ENCODE measurements at places on chromosomes 11 and 22. TPM values are rescaled to one million over a fixed set of nuclear protein-coding genes. Genes with fewer than 3 reads are reported as not detected.

DNA sequence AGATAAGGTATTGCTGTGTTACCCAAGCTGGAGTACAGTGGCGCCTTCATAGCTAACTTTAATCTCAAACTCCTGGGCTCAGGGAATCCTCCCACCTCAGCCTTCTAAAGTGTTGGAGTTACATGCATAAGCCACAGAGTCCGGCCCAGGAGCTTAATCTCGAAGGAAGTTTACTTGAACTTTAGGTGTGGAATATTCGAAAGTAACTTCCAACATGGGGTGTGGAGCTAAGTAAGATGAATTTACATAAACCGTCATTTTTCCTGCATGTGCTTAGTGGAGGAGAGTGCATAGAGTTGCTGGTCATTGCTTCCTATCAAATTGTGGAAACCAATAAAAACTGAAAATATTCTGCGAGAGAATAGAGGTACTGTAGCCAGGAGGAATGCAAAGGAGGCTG is 1.5 kb downstream of the ATG13 start:
- peaks cover 16% of the 10 kb centered on the region for H3K36me3 ChIP-seq
- no peak overlapping the region for H3K4me3 ChIP-seq
- no peak overlapping the region for H3K27ac ChIP-seq
- H3K4me1 ChIP-seq: peaks cover 6% of the 10 kb centered on the region
- H3K27me3 ChIP-seq: no peaks in the 10 kb centered on the region
- no peak for DNase-seq

The ABTB2 gene
- polyA plus RNA-seq: 4.9 TPM

The CLCF1 gene
- polyA plus RNA-seq: 27.0 TPM

DNA sequence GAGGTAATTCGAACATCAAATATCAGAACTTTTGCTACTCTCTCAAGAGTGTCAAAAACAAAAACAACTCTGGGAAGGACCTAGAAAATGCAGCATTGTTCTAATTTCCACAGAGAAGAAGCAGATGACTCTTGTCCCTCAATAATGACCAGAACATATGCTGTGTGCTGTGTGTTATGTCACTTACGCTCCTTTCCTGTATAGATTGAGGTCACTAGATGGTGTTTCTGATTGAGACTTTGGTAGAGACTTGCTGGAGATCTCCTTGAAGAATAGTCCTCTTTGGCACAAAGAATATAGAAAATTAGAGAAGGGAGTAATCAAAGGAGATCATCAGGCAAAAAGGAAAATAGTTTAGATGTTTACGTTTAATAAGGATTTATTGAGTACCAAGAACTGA is 2.3 kb upstream of the SIK3 start:
- H3K36me3 ChIP-seq: no peaks in the 10 kb centered on the region
- H3K27ac ChIP-seq: no peak overlapping the region
- H3K4me1 ChIP-seq: peaks cover 23% of the 10 kb centered on the region

The ACCS gene
- 28.5 TPM for polyA plus RNA-seq

DNA sequence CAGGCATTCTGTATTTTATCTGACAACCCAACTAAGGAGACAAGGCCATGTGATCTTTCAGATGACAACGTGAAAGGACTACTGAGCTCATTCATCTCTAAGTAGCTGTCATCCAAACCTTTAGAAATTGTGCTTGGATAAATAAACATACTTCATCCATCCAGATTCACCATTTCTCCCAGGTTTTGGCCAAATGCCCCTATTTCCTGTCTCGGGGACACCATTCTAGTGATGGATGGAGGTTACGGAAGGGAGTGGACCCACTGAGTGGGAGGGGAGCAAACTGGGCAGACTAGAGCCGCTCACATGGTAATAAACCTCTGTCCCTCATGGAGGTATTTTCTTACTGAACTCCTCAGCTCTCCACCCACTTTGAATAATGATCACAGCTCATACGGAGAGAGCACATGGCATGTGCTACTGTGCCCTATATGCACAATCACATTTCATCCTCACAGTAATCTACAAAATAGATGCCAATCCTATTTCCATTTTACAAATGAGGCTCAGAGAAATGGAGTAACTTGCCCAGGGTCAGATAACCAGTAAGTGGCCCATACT is 114.4 kb downstream of the SLC1A2 start:
- no peaks in the 10 kb centered on the region for H3K4me1 ChIP-seq
- DNase-seq: no peak
- no peak overlapping the region for H3K27ac ChIP-seq

GRCh38 chr11:353179-353873 is 16.0 kb upstream of the B4GALNT4 start:
- H3K4me3 ChIP-seq: no peak overlapping the region
- no peak for DNase-seq
- no peaks in the 10 kb centered on the region for H3K36me3 ChIP-seq
- no peaks in the 10 kb centered on the region for H3K27me3 ChIP-seq
- peaks cover 7% of the 10 kb centered on the region for H3K4me1 ChIP-seq

The SLC22A6 gene
- polyA plus RNA-seq: not detected

DNA sequence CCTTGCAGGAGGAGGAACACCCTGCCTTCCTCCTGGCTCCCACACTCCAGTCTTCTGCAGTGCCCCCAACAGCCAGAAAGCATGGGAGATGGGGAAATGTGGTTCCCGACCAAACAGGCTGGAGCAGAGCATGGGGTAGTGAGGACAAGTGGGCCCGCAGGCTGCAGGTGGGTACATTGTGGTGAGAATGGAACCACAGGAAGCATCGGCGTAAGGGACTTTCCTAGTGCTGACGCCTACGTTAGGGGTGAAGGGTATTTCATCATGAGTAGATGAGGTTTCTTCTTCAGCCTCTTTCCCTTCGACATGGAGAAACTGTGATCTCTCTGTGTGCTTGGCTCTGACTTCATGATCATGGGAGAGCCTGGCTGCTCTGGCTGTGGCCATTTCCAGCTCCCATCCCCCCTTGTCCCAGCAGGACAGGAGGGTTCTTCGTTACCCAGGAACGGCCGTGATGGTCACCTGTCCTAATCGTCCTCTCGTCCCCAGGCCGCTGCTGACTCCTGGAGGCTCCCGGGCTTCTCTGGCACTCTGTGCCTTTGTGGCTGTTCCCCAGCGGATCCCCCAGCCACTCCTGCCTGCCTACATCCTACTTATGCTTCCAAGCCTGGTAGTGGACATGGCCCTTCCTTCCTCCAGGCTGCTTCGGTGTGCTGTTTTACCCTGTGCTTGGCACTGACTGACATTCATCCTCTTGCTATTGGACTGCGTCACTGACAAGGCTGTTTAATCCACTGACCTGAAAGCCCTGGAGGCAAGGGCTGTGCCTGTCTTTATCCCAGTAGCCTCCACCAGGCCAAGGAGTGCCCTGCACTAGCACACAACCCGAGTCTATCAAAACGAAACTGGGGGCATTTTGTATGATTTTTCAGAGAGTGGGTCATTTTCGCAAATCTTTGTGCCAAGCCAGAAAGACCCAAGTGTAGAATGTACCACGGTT is 65.2 kb upstream of the CECR2 start:
- no peaks in the 10 kb centered on the region for H3K4me1 ChIP-seq
- no peak for DNase-seq
- H3K27me3 ChIP-seq: peaks cover 15% of the 10 kb centered on the region
- H3K4me3 ChIP-seq: no peak overlapping the region

GRCh38 chr11:49213026-49213560 is 4.7 kb upstream of the FOLH1 start:
- H3K4me1 ChIP-seq: no peaks in the 10 kb centered on the region
- peaks cover 8% of the 10 kb centered on the region for H3K27me3 ChIP-seq
- H3K27ac ChIP-seq: no peak overlapping the region
- no peak for DNase-seq
- no peak overlapping the region for H3K4me3 ChIP-seq
- H3K36me3 ChIP-seq: no peaks in the 10 kb centered on the region

DNA sequence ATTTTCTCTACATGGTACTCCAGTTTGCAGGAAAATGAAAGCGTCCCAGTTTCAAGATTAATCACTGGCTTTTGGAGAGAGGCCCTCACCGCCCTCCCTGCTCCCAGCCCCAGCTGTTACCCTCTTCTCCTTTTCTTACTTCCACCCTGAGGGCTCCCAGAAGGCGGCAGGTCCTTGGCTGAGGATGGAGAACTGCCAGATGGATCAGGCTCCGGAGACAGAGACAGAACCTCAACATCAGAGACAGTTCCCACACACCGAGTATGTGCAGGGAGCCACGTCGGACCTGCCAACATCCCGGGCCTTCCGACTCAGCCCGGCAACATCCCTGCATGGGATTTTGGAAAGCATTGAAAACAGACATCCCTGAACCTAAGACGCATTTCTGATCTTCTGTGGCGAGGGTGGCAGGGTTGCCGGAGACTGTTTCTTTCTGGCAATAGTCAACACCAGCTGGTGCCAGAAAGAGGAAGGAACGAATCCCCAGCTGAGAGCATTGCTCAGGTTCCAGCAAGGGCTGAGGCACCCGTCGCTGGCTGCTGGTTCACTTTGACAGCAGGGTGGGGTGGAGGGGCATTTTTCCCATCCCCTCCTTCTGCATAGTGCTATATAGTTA is 467.1 kb downstream of the MIAT start:
- no peak for DNase-seq
- no peaks in the 10 kb centered on the region for H3K36me3 ChIP-seq
- H3K27ac ChIP-seq: no peak overlapping the region
- H3K4me1 ChIP-seq: no peaks in the 10 kb centered on the region

GRCh38 chr11:44880953-44881352 is 69.7 kb downstream of the TP53I11 start:
- no peaks in the 10 kb centered on the region for H3K27me3 ChIP-seq
- no peaks in the 10 kb centered on the region for H3K36me3 ChIP-seq
- H3K4me3 ChIP-seq: no peak overlapping the region
- DNase-seq: no peak
- no peaks in the 10 kb centered on the region for H3K4me1 ChIP-seq
- no peak overlapping the region for H3K27ac ChIP-seq

GRCh38 chr22:20868025-20868962 is 9.5 kb downstream of the SNAP29 start:
- DNase-seq: no peak
- H3K27me3 ChIP-seq: no peaks in the 10 kb centered on the region
- H3K27ac ChIP-seq: no peak overlapping the region
- peaks cover 20% of the 10 kb centered on the region for H3K36me3 ChIP-seq
- H3K4me1 ChIP-seq: peaks cover 37% of the 10 kb centered on the region
- H3K4me3 ChIP-seq: no peak overlapping the region

- H3K4me3 ChIP-seq: no peak within 1 kb of the TSS
- peaks cover 5% of the 10 kb centered on the region for H3K27me3 ChIP-seq
- no peak within 1 kb of the TSS for H3K27ac ChIP-seq
- H3K4me1 ChIP-seq: no peaks in the 10 kb centered on the region
- H3K36me3 ChIP-seq: no peaks in the 10 kb centered on the region
These were observed at the start of gene MRGPRX3 for GRCh38 chr11:18132341-18132740. TSS of gene MRGPRX3 (plus strand) at chr11:18132571. CDS start at chr11:18137203, 4,632 bp downstream.

- peak within 1 kb of the TSS; percentile 81 for H3K4me3 ChIP-seq
- peaks cover 44% of the 10 kb centered on the region for H3K36me3 ChIP-seq
- H3K27me3 ChIP-seq: no peaks in the 10 kb centered on the region
- peak; percentile 96 for DNase-seq
These were observed at the start of gene SIPA1 for GRCh38 chr11:65637794-65638419. TSS of gene SIPA1 (plus strand) at chr11:65638101. CDS start at chr11:65640922, 2,821 bp downstream.

The GGTLC3 gene
- polyA plus RNA-seq: not detected

DNA sequence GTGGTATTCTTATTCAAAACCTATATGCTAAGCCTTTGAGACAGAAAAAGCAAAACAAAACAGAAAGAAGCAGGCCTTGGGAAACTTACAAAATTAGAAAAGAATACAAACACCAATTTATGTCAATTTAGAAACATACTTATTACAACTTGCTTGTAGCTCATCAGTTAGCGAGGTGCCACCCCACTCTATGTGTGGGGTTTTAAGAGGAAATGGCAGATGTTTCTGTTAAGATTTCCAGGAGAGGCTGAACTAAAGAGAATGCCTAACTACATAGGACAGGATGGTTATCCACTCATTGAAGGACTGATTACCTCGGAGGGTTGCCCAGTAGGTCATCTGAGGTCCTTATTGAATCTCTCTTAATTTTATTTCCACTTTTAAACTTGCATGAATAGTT is 302.0 kb downstream of the ETS1 start:
- H3K27ac ChIP-seq: peak overlapping the region; percentile 9
- no peaks in the 10 kb centered on the region for H3K27me3 ChIP-seq
- peaks cover 2% of the 10 kb centered on the region for H3K4me1 ChIP-seq
- no peak for DNase-seq
- no peaks in the 10 kb centered on the region for H3K36me3 ChIP-seq

- no peaks in the 10 kb centered on the region for H3K36me3 ChIP-seq
- H3K27me3 ChIP-seq: peaks cover 12% of the 10 kb centered on the region
- no peak for DNase-seq
- H3K4me3 ChIP-seq: no peak overlapping the region
- no peak overlapping the region for H3K27ac ChIP-seq
These were observed 11.8 kb upstream of the DSCAML1 start for GRCh38 chr11:117808784-117809183.

GRCh38 chr11:64359712-64360445 is 917 bp downstream of the RPS6KA4 start:
- peak overlapping the region; percentile 82 for H3K27ac ChIP-seq
- no peaks in the 10 kb centered on the region for H3K27me3 ChIP-seq
- H3K36me3 ChIP-seq: peaks cover 37% of the 10 kb centered on the region
- H3K4me1 ChIP-seq: peaks cover 22% of the 10 kb centered on the region
- H3K4me3 ChIP-seq: peak overlapping the region; percentile 93

GRCh38 chr22:41847300-41847699 is 14.4 kb downstream of the SREBF2 start:
- peaks cover 3% of the 10 kb centered on the region for H3K4me1 ChIP-seq
- no peak for DNase-seq

- DNase-seq: no peak
- H3K4me3 ChIP-seq: no peak overlapping the region
- H3K4me1 ChIP-seq: no peaks in the 10 kb centered on the region
- H3K36me3 ChIP-seq: no peaks in the 10 kb centered on the region
These were observed 20.0 kb downstream of the CALCB start for GRCh38 chr11:15093432-15093831.

The CCS gene
- polyA plus RNA-seq: 56.1 TPM

DNA sequence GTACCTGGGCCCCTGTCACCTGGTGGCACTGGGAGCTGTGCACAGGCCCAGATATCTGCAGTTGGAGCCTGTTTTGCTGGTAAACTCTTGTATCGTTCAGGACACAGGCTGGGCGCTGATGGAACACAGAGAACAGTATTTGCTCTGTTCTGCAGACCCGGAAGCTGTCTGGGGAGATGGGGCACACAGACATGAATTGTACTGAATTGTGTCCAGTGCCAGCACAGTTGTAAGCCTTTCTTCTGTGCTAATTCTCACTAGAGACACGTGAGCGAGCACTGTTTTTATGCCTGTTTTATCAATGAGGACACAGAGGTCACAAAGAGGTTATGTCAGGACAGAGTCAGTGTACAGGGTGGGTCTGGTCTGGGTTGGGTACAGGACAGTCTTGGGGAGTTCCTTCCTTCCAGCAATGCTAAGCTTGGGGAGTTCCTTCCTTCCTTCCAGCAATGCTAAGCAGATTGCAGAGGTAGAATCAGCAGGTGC is 24.4 kb upstream of the ACR start:
- no peaks in the 10 kb centered on the region for H3K4me1 ChIP-seq
- no peaks in the 10 kb centered on the region for H3K27me3 ChIP-seq

The IL10RA gene
- polyA plus RNA-seq: 0.05 TPM

Data from SK-N-SH (cell line).